ENCODE measurements at places on chromosomes 6 and 20.

GRCh38 chr6:24643920-24644319, 2.1 kb downstream of the KIAA0319 start:
- no peak for DNase-seq

- no peak for DNase-seq
Measured at GRCh38 chr20:51688600-51689244, 79.5 kb downstream of the ATP9A start.

GRCh38 chr20:54103067-54103761, 32.8 kb upstream of the BCAS1 start:
- peak; percentile 32 for DNase-seq

DNA sequence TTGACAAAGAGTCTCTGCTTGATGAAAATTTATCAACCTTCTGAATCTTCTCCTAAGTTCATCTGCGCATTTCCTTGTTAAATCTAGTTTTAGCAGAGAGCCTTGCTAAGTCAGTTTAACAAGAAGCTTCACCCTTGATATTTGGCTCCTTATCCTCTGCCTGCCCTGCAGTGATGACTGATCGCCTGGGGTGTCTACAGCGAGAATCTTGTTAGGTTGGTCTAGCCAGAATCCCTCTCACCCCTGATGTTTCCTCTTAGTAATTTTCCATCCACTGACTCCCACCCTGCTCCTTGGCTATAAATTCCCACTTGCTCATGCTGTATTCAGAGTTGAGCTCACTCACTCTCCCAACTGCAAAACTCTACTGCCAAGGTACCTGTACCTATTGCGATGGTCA, 114.1 kb downstream of the TENT5A start:
- DNase-seq: no peak

DNA sequence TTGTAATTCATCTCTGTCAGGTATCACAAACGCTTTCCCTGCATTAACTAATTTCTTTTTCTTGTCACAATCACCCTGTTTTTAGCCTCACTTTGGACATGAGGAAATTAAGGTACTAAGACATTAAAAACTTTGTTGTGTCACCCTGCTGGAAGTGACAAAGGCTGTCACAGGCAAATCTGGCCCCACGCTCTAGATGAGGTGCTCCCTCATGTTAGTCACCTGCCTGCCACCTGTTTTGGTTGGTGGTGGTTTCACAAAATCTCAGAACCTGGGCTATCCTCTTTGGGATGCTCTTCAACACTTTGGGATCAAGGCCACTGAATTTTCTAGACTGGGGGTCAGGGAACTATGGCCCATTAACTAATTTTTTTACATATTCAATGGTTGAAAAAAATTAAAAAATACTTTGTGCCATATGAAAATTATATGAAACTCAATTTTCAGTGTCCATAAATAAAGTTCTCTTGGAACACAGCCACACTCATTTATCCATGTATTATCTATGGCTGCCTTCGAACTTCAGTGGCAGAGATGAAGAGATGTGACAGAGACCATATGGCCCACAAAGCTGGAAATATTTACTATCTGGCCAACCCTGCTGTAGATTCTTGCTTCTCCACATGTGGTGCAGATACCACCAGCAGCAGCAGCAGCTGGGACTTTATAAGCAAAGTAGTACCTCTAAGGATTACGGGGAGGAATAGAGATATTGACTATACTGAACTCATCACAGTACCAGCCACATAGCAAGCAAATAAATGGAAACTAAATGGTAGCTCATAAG, 16.1 kb upstream of the TNFAIP3 start:
- no peak for DNase-seq

- no peak for DNase-seq
Measured at GRCh38 chr6:159689001-159689400, 4.0 kb downstream of the SOD2 start.

DNA sequence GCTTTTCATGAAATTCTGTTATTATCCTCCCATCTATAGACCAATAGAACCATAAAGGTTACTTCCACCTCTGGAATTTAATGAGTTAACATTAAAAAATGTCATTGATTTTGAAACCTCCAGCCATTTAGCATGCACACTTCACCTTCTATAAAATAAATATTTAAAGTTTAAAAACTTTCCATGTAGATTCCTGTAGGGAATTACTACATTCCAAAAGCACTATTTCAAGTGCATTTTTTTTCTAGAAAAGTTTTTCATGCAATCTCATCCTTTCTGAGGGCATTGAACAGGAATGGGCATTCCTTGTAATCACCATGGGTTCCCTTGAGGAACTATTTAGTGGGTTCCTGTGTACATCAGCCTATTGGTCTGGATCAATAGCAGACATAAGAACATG, 253.8 kb upstream of the RIN2 start:
- no peak for DNase-seq

- DNase-seq: no peak
Measured at GRCh38 chr20:35478804-35479472, 23.5 kb downstream of the CEP250 start.

DNA sequence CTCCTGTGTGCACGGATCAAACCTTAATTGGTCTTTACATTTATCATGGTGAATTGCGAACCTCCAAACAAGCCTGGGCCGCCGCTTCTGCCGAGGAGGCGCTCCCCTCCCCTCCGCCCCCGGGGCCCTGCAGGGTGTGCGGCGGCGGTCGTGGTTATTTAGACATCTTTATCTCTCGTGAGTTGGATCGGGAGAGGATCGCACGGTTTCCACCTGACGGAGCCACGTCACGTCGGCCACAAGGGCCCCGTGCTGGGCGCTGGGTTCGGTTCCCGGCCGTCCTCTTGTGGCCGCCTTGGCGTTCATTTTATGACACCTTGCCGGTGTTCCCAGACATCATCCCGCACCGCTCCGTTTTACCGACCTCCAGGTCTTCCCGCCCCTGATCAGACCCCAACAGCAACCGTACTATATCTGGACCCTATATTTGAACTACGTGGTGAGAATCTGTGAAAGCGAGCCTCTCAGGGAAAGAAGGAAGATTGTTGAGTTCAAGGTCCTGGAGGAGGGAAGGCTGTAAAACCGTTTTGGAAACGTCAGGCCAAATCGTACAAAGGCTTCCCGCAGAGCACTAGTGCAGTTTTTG, 1.3 kb upstream of the CNR1 start:
- no peak for DNase-seq

DNA sequence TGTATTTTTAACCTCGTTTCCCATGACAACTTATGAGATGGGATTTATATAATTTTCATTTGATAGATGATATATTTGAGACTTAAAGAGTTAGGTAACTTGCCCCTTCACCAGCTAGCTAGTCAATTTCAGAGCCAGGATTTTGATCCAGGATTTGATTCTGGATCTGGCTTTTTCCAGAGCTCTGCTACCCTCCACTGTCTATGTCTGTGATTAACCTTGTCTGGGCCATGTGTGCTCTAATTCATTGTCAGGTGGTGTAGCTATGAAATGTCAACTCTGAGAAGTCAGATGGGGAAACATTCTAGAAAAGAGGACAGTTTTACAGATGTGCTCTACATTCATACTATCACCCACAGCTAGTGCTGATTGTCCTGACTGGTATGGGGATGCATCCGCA, 42.5 kb upstream of the MLIP start:
- DNase-seq: no peak

GRCh38 chr6:167449094-167449861, 124.4 kb downstream of the TTLL2 start:
- DNase-seq: no peak

GRCh38 chr20:40668449-40669228, 20.4 kb downstream of the MAFB start:
- DNase-seq: no peak

GRCh38 chr20:50551288-50551687, 41.1 kb downstream of the PTPN1 start:
- DNase-seq: no peak

GRCh38 chr6:127031511-127031910, 87.0 kb upstream of the RSPO3 start:
- DNase-seq: no peak

DNA sequence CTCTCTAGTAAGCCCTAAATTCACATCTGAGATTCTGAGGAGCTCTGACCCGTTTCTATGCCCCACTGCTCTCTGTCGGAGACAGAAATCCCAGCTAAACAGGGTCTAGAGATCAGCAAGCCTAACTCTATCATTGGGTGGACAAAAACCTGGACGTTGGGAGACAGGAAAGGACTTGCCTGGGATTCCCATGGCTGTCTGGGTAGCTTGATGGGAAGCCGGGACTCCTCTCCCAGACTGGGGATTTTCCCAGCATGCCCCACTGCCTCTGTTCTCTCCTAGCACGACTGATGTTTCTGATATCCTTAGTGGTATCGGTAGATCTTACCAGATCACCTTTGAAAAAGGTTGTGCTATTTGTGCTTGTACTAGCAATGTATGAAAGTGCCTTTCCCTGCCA, 22.9 kb downstream of the DUSP22 start:
- DNase-seq: no peak

GRCh38 chr20:58054082-58054779, 174.2 kb downstream of the ANKRD60 start:
- DNase-seq: no peak

DNA sequence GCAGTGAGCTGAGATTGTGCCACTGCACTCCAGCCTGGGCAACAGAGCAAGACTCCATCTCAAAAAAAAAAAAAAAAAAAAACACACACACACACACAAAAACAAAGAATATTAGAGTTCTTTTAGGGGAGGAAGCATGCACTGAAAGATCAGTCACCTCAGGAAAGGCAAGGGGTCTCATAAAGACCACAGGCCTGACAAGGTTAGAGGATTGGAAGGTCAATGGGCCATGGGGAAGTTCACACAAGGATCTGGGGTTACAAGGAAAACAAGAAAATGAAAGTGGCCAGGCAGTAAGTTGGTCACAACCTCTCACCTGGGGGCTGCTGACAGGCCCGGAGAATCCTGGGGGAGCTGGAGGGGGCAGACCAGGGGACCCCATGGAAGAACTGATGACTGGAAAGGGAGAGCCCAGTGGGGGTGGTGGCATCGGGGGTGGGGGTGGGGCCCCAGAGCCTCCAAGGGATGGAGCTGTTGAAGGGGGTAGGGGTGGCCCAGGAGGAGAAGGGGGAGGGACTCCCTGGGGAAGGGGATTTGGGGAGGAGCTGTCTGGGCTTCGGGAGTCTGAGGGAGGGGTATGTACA, 1.5 kb downstream of the RXRB start:
- no peak for DNase-seq

DNA sequence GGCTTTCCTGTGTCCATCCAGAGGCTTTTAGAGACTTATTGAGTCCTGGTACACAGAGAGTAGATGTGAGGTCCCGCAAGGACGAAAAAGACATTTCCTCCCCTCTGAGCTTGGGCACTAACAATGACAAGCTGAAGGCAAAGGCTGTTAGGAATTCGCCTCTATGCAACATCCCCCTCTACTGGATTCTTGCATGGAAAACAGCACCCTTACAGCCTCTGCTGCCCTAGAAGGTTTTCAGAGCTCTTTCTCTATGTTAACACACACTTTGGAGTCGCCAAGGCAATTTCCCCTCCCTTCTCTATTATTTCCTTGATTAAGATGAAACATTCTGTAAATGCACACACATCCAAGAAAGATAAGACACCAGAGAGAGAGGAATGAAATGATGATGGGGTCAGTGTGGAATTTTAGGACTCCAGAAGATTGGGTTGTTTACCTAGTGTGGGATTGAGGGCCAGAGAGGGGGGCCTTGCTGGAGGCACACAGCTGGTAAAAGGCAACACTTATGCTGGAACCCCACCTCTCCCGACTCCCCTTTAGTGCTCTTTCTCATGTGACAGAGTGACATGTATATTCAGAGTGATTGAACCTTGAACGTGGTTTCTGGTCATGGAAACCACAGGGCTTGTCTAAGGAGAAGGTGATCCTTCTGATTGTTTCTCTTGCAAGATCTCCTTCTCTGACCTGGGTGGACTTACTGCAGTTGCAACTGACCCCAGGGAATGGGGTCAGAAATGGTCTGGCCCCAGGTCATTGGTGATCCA, 300.7 kb downstream of the CLIC5 start:
- peak; percentile 12 for DNase-seq

GRCh38 chr6:125802383-125802782, 11.6 kb downstream of the NCOA7 start:
- DNase-seq: no peak

- DNase-seq: no peak
Measured at GRCh38 chr6:28719275-28719940, 193.7 kb downstream of the GPX5 start.

GRCh38 chr6:155314773-155315515, 660 bp upstream of the TFB1M start:
- no peak for DNase-seq

- no peak for DNase-seq
Measured at GRCh38 chr6:1329708-1330107, 17.8 kb downstream of the FOXQ1 start.

- DNase-seq: no peak
Measured at GRCh38 chr20:19817017-19817416, 59.0 kb downstream of the RIN2 start.

- DNase-seq: no peak
Measured at GRCh38 chr20:36017048-36017951, 48.9 kb downstream of the CNBD2 start.

DNA sequence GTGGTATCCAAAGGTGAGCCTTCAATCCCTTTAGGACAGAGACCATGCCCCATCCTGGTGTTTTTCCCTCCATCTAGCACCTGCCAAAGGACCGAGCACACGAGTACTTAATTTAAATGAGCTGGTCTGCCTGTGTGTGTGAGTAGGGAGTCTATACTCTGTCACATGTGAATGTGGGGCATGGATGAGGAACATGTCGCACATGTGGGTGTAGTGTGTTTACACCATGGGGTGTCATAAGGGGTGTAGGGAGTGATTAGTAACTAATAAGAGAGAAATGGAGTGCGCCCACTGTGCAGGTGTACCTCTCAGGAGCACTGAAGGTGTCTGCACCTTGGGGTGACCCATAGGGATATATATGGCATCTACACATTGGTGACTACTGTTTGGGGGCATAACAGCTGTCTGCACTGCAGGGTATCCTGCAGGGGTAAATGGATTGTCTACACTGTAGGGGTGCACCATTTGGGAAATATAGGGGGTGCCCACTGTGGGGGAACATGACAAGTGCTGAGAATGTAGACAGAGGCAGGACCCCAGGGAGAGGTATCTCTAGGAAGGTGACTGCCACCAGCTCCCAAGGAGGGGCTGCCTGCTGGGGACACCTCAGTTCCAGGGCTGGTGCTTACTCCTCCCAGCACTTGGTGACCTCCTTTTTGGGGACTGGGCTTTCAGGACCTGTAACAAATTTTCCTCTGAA, 53.5 kb downstream of the EBF4 start:
- DNase-seq: no peak

DNA sequence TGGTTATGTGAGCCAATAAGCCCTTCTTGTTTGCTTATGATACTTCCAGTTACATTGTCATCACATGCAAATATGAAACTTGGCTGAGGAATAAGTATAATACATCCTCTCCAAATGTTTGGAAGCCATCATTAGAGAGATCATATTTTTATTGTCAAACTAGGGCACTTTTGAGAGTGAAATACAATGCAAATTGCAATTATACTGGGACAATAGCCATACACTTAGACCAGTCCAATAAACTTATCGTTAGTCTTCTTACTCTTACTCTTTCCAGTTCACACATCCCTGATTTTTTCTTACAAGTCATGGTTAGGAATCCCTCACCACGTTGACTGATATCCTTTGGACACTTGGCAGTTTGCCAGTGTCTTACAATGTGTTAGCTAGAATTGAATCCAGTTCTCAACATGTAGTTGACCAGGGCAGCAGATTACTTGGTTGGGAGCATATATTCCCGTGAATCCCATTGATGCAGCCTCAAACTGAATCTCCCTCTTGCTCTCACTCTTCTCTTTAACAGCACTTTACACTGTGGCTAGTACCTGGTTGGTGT, 519.7 kb upstream of the ID4 start:
- no peak for DNase-seq
